ENCODE measurements at places on chromosomes 11 and 22. TPM values are rescaled to one million over a fixed set of nuclear protein-coding genes. Genes with fewer than 3 reads are reported as not detected.

C11orf86 gene
- not detected for total RNA-seq

FOSL1 gene
- total RNA-seq, result not detected

SLC22A6 gene
- total RNA-seq, result 10.6 TPM

BET1L gene
- total RNA-seq, result 5.3 TPM

GLYATL1 gene
- 0.82 TPM for total RNA-seq

SMC1B gene
- total RNA-seq, result not detected

TRPM5 gene
- not detected for total RNA-seq

CXCR5 gene
- not detected for total RNA-seq

PICALM gene
- total RNA-seq, result 1,205 TPM

MFNG gene
- 1.6 TPM for total RNA-seq
